ENCODE measurements at places on chromosomes 12 and 14.

DNA sequence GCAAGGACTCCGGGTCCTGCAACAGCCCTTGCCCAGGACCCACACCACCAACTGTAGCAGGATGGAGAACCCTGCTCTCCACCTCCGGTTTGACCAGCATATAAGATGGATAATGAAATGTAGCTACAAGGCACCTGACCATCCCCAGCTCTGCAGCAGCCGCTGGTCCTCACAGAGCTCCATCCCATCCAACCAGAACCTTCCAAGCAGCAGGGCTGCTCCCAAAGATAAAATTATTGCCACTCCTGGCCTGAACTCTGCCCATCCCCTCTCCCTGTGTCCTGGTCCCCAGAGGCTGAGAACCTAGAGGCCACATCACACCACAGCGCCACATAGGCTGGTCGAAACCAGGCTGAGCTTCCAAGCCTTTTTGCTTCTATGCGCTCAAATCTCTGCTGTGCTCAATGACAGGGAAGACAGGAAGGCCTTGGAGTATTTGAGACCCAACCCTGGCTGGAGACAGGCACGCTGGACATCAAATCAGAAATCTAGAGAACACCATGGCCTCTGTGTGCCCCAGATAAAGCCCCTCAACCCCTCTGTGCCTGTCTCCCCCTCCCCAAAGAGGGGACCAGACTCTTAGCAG lies 4.2 kb downstream of the CDK2AP1 start:
- no peak for DNase-seq

GRCh38 chr12:47407463-47408129 lies 298.2 kb downstream of the RPAP3 start:
- DNase-seq = no peak

DNA sequence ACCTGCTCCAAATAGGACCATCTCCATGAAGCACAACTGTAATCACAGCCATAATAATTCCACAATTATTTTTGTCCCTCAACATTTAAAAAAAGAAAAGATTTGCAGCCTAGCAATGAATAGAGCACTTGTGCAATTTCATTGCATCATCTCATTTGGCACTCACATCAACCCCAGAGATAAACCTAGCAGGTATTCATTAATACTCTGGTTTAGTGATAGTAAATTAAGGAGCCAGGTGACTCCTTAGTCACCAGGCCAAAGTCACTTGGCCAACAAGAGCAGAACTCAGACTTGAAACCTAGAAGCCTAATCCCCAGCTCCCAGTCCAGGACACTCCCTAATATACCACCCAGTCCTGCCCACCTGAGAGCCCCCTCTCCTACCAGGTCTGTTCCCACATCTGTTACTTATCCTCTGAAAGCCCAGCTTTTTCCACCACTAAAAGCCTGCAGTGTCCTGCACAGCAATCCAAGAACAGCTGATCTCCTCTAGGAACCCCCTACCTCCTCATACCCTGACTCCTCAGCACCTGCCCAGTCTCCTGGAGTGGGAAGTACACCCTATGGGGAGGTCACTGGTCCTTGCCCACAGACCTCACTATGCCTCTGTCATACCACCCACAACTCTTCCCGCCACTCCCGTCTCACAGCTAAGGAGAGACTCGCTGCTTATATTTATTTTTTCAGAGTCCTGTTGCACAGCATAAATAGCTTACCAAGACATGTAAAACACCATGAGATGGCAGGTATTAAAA lies 22.1 kb downstream of the OR10P1 start:
- no peak for DNase-seq

DNA sequence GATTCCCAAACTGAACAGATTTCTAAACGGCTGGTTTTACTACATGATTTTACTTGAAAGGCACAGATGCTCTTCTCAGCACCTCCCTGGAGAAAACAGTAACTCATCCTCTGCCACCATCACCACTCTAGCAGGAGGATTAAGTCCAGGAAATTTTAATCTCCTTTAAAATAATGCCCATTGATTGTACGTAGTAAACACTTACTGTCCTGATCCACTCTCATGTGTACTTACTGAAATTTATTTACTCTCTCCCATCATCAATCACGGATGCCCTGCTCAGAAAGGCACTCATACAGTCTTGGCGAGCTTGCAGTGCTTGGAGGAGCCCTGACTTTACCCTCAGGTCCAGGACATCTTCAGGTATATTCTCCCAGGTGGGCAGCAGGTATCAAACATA lies 239.8 kb upstream of the EGLN3 start:
- DNase-seq = no peak

DNA sequence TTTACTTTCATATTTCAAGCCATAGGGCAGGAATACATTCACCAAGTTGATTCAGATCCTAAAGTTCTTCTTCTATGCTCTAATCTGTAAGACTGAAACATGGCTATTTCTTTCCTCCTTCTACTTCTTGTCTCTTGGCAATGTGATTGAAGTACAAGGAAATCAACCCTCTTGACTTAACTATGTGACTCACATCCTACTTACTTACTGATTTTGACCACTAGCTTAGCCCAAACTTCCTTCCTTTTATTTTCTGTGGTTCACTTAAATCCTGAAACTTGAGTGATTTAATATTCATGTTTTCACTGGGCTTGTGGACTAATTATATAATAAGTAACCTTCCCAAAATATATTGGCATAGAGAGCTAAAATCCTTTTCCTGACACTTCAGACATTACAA lies 111.2 kb upstream of the NOVA1 start:
- DNase-seq = no peak

DNA sequence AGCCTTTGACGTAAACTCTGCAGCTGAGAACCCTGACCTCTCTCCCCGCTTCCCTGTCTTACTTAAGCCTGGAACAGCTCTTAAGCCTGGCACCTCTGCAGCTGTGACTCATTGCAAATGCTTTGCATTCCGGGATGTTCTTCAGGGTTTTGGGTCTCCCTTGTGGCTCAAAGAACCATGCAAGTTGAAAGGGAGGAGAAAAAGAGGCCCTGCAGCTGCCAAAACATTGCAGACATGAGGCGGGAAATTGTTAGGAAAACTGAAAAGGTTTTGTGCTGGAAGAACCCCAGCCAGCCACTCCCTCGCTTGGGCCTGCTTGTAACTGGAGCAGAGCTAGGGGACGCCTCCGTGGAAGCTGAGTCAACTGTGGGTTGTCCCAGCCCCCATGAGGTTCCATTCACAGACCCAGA lies 60.2 kb upstream of the FERMT2 start:
- no peak for DNase-seq

- no peak for DNase-seq
These were observed 65.2 kb downstream of the ACSS3 start for GRCh38 chr12:81143057-81143456.

DNA sequence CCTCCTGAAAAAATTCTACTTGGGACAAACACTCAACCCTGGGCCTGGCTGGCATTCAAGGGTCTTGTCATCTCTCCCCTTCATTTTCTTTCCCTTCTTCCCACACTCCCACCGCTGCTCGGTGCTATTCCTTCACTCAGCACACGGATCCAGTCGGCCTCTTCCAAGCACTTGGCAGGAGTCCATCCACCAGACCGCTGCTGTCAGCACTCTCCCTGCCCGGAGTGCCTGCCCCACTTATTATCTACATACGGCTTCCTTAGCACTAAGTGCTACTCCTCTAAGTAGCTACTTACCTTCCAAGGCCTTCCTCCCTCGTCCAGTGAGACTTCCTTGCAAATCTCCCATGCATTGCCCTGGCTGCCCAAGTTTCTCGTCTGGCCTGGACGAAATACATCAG lies 29.8 kb downstream of the CALM1 start:
- DNase-seq = no peak

DNA sequence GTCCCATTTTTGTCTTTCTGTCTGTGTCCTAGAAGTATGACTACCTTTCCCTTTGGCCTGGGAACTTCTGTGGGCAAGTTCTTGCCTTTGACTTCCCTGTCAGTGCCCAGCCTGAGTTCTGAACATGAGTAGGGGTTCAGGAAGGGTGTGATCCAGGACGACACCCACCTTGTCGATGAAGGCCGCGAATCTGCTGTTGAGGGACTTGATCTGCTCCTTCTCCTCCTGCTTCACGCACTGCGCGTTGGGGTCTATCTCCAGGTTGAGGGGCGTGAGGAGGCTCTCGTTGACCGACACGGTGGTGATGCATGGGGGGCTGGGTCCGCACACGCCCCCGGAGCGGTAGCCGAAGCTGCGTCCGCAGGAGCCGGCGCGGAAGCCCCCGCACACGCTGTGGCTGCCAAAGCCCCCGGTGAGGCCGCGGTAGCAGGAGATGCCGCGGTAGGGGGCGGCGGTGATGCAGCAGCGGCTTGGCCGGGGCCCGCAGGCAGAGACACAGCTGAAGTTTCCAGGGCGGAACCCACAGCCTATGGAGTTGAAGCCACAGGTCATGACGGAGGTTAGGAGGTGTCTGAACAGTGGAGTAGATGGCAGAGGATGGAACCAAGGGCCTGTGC lies at the start of gene KRT83:
Gene KRT83 (minus strand): TSS at position 615 of the 617 bp plus-strand sequence. CDS start 63 bp downstream, at position 552.
- peak; percentile 14 for DNase-seq

- DNase-seq = no peak
These were observed 63.3 kb upstream of the ABCD2 start for GRCh38 chr12:39682689-39683477.

- DNase-seq = no peak
These were observed 17.7 kb downstream of the ETV6 start for GRCh38 chr12:11667171-11667570.

GRCh38 chr12:66409195-66409871 lies 107.0 kb downstream of the HELB start:
- DNase-seq = peak; percentile 59

DNA sequence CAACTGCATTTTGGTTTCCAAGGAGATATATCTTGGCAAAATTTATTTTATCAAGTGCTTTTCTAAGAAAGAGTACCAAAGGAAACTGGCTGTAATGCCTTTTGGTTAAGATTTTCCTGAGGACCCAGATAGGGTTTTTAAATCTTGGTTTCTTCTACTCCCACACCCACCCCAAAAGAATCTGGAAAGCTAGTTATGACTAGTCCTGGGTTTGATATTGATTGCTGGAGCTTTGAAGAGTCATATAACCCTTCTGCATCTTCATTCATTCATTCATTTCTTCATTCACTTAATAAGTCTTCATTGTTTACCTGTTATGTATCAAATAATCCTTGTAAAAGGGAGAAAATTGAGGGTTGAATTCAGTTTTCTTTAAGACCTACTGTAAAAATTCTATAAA lies 425.2 kb downstream of the PCNX1 start:
- DNase-seq = no peak

- DNase-seq = peak; percentile 46
These were observed 2.3 kb upstream of the GLIPR1 start for GRCh38 chr12:75478116-75478794.

GRCh38 chr14:101498526-101498860 lies 62.8 kb upstream of the DIO3 start:
- DNase-seq = peak; percentile 12

DNA sequence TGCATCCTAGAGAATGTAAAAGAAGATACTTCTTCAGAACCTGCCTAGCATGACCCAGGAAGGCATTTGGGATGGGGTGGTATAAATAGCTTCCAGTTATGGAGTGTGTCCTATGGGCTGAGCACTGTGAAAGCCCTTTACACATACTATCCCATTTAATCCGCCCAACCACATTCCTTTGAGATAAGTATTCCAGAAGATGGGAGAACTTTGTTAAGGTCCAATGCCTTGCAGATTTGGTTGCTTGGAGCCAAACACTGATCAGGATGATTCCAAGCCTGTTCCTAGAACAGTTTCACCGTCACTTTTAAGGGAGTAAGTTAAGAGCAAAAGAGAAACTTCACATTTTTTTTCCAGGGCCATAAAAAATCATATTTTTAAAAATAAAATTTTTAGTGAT lies 82.5 kb upstream of the CLMN start:
- DNase-seq = no peak

DNA sequence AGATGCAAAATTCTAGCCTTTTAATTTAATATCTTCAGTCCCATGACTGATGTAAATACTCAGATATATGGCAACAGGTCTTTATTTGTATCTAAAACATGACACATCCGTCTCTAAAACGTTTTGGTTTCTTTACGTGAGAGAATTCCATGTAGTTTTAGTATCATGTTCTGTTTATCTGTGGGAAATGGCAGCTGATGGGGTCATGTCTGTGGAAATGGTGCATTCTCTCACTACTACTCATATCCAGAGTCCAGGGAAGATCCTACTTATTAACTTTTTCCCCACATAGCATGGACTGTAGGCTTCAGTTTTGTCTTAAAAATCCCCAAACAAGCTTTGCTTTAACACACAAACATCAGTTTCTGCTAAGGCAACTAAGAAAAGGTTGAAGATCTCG lies 53.8 kb downstream of the SPTLC2 start:
- DNase-seq = no peak

DNA sequence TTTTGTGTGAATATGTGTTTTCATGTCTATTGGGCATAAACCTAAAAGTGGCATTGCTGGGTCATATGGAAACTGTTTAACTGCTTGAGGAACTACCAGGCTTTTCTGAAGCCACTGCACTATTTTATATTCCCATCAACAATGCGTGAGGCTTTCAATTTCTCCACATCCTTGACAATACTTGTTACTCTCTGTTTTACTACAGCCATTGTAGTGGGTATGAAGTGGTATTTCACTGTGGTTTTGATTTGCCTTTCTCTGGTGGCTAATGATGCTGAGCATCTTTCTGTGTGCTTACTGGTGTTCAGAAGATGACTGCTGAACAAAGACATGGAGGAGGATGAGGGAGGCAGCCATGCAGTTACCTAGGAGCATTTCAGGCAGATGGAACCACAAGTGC lies 13.2 kb upstream of the TDG start:
- no peak for DNase-seq

DNA sequence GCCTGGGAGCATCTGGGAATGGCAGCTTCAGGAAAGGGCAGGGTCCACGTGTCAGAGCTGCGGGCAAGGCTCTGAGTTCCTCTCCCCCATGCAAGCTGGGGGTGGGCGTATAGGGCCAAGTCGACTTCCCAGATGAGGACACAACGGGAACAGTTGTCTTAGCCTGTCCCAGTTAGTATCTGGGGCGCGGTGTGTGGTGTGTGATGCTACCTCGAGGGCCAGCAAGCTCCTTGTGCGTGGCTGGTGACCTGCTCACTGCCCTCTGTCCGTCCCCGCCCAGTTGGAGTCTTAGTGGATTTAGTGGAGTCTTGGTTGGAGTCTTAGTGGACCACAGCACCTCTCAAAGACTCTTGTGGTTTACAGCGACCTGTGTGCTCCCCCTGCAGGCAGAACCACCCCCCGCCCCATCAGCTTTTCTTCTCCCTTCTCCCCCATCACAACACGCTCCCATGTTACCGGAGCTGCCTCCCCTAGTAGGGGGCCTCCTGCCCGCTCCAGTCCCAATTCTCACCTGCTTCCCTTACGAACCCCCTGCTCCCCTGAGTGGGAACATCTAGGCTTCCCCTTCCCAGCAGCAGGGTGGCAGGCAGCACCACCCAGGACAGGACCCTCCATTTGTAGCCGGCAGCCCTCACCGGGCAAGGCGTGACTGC lies 8.7 kb downstream of the ASPG start:
- no peak for DNase-seq

DNA sequence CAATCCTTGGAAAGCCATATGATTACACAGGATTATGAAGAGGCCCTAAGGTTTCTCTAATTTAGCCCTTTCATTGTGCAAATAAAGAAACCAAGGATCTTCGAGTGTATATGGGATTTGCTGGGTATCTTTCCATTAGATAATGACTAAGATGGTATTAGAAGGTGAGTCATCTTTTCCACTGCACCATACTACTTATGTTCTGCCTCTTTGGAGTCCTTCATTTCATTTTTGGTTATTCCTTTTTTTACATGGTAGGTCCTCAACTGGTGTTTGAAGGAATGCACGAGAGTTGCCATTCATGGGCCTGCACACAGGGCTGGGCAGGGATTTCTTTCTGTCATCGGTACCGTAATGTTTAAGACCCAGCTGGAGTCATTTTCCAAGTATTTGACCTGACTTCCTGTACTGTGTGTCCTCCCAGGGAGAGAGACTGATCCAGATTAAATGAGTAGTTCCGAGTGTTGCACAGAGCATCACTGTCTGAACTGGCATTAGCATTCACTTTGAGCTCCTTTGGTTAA lies 85.7 kb downstream of the BORCS5 start:
- DNase-seq = no peak
